Activated CD4-positive, alpha-beta T cell treated with anti-CD3 and anti-CD28 coated beads, Interleukin-2, Interleukin-6, amounts not matched to agents 100 ng/mL and 50 ng/mL, durations not matched to agents 16 hours and 8 hours (primary cell): ENCODE measurements at places on chromosomes 1 and 21.
A peak's percentile ranks its signal among the peaks of the same experiment; 100 is the strongest.

GRCh38 chr1:109300650-109301151, 6.1 kb downstream of the MYBPHL start:
- no peak for DNase-seq

DNA sequence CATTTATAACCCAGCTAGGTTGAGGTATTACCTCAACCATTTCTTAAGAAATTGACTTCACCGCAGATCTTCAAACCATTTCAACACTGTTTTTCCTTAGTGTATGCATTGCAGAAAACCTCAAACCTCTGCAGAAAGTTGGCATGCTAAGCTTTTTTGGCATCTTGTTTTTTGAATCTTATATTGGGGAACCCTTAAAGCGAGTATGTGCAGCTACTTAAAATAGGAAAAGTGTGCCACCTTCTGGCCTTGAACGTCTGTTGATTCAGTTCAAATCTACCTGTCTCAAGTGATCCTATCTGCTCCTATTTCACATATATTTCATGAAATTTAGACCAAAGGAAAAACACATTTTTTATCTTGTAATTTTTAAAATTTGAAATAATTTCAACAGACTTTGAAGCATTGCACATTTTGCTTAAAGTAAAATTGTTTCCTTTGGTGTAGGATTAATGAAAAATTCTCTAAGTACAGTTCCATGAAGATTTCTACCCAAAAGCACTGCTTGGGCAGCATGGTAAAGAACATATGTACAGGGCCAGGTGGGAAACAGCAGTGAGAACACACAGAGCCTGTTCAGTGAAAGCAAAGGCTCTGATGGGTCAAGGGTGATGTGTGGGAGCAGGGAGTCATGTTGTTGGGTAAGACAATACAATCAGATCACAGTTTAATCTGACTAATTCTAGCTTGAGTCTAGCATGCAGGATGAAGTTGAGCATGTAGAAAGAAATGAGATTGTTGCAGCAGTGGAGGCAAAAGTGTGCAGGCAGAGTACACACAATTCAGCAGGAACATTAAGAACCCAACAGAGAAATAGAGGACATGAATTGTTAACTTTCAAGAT, 17.2 kb downstream of the HENMT1 start:
- DNase-seq = peak; percentile 64

DNA sequence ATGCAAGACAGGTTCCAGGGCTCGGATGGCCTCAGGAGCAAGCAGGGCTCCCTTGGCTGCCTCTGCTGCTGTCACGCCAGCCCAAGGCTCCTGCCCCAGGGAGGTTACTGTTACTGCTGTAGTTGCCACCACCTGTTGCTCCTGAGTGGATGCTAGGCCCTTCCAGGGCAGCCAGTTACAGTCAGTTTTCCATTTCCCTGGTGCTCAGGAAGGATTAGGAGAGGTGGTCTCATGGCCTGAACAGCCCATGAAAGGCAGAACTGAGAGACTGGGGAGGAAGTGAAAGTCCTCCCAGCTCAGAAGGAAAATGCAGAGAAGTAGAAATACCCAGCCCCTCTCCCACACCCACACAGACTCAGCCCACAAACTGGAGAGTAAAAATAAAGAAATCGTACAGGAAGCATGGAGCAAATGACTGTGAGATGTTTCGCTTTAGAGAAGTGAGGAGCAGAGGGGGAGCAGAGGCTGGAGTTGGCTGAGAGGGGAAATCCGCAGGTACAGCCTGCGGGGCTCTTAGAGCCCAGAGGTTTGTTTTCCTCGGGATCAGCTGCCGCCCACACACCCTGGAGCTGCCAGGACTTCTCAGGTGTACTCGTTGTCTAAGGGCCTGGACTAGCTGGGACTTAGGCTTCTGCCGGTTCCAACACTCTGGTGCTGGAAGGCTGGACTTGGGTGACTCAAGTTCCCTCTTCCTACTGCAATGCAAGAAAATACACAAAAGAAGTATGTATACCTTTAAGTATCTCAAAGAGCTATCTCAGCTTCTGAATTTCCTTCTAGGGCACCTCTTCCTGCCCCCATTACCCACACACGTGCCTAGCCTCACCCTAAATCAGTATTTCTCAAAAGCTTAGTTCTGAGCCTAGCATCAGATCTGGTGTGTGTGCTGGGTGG, 2.3 kb downstream of the IL6R start:
- peak; percentile 74 for DNase-seq

DNA sequence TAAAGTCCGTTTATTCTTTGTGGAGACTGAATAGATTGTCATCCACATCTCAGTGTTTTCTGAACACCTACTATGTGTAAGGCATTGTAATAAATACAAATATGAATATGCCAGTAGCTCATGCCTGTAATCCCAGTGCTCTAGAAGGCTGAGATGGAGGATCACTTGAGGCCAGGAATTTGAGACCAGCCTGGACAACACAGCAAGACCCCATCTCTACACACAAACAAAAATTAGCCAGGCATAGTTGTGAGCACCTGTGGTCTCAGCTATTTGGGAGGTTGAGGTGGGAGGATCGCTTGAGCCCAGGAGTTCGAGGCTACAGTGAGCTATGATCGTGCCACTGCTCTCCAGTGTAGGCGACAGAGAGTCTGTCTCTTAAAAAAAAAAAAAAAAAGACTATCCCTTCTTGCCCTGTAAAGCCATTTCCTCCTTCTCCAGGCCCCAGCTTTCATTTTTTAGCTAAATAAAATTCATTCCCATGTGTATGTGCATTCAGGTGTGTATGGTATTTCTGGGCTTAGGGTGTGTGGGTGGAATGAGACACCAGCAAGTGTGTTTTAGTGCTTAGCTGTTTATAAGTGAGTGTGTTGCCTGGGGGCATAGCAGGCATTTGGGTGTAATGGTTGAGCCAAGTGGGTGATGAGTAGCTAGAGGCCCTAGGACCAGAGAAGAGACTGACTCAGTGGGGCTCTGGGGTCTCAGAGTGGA, 7.8 kb downstream of the CELSR2 start:
- no peak for DNase-seq

DNA sequence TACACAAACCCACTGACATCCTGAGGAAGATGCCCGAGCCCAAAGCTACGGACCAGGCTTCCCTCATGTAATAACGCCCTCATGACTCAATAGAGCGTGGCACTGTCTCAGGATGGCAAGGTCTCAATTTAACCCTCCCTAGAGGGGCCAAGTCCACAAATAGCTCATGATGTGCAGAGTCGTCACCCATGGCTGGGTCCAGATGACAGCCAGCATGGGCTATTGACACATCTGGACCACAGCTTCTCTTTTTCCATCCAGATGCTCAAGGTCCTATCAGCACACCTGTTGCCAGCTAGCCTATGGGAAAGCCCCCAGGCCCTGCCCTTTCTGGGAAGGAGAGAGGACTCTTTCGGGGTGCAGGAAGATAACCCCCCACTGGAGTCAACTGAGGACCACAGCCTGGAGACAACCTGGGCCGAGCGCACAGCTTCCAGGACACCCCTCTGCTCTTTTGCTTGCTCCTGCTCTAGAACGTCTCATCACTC, 2.8 kb downstream of the LAPTM5 start:
- peak; percentile 58 for DNase-seq

GRCh38 chr1:172978595-172978994, 72.1 kb downstream of the TNFSF18 start:
- DNase-seq = no peak

DNA sequence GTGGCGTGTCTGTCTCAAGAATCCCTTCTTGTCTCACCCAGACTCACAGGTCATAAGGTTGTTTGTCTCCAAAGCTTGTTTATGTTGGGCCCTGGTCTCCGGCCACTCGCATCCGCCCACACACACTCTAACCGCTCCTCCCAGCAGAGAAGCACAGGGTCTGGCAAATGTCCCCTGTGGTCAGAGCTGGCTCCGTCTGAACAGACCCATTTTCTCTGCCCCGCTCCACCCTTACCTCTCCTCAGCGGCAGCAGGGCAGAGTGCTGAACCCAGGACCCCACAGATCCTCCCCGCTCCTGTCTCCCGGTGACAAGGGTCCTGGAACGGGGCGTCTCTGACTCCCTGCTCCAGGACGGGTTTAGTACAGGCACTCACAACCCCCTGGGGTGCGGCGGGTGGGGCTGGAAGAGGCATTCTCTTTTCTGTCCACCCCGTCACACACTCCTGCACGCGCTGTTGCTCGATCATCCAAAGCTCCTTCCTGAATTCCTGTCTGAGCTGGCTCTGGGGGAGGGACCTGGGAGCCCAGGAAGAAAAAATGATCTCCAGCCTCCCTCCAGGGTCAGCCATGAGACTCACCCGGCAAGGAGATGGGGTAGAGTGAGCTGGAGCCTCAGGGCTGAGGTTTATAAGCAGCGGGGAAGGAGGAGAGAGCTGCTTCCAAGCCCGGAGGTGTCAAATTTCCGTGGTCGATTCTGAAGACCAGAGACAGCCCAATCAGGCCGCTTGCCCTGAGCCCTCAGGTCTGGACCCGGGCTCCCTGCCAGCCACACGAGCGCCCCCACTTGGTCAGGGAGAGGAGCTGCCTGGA, at the start of gene S100A13:
TSS of gene S100A13 (minus strand) at position 602 of the 811 bp plus-strand sequence. CDS start 1,033 bp downstream, outside the sequence.
- peak; percentile 25 for DNase-seq

DNA sequence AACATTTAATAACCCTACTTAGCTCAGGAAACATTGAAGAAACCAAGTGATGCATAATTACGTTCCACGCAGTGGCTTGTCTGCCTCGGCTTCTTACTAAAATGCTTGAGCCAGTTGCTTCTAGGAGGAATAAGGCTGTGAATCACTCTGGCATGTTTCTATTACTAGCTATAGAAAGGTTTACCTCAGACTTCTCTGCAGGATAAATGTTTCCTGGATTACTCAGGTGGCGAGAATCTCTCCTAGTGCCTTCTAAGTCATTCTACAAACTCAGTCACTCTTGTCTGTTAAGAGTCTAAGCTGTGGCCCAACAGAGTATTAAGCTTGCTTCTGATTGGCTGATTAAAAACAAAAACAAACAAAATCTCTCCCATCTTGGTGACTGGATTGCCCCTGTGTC, 92.0 kb upstream of the RALGPS2 start:
- DNase-seq = no peak

DNA sequence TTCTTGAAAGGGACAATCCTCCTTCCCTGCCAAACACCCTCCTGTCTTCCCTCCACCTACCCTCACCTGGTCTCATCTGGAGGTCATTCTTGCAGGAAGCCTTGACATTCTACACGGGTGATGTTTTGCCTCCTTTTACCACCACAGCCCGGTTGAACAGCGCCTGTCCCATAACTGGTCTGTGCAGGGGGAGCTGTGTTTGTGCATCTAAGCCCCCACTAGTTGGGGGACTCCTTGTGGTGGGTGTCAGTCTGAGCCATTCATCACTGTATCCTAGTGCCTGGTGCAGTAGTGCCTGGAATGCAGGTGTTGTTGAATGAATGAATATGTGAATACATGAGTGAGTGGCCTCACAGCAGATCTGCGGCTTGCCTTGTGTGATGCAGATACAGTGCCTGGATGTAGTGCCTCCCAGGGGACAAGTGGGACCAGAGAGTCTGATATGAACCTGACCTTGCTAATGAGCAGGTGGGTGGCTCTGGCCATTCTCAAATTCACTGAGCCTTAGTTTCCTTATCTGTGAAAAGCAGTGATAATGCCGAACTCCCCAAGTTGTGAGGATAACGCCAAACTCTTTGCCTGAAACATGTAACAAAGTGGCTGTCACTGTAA, 79.8 kb downstream of the OMA1 start:
- DNase-seq = no peak

DNA sequence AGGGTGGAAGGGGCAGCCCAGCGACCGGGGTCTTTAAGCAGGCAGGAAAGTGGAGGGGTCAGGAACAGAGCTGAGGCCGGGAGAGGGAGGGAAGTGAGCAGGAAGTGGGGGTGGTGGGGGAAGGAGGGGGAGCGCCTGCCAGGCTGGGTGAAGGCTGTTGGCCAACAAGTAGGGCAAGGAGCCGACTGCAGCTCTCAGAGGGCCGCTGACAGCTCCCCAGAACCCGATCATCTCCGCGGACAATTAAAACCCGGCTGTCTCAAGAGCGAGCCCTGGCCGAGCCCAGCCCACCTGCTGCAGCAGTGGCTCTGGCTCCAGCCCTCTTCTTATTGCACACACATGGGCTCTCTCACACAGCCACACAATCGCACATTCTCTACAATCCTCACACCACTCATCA, 51.6 kb downstream of the GRIK3 start:
- DNase-seq = no peak

GRCh38 chr21:45254460-45254930, 33.2 kb downstream of the POFUT2 start:
- no peak for DNase-seq

DNA sequence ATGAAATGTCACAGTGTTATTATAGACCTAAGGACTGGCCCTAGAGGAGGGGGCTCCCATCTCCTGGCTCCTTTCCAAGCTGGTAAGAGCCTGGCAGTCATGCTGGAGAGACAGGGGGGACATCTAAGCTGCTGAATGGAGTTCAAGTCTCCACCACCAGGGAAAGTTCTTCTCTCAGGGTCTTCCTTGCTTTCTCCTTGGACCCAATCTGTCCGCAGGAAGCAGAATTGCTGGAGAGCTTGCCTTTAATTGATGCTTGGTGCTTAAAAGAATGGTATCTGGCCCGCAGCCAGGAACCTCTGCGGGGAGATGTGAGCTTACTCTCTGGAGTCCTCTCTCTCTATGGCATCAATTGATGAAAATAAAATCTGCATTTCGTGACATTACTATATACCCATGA, 25.1 kb downstream of the IRF2BP2 start:
- DNase-seq = no peak

- no peak for DNase-seq
Measured at GRCh38 chr1:115655916-115656315, 14.1 kb downstream of the VANGL1 start.

GRCh38 chr1:40877698-40878097, 15.5 kb upstream of the CITED4 start:
- no peak for DNase-seq

DNA sequence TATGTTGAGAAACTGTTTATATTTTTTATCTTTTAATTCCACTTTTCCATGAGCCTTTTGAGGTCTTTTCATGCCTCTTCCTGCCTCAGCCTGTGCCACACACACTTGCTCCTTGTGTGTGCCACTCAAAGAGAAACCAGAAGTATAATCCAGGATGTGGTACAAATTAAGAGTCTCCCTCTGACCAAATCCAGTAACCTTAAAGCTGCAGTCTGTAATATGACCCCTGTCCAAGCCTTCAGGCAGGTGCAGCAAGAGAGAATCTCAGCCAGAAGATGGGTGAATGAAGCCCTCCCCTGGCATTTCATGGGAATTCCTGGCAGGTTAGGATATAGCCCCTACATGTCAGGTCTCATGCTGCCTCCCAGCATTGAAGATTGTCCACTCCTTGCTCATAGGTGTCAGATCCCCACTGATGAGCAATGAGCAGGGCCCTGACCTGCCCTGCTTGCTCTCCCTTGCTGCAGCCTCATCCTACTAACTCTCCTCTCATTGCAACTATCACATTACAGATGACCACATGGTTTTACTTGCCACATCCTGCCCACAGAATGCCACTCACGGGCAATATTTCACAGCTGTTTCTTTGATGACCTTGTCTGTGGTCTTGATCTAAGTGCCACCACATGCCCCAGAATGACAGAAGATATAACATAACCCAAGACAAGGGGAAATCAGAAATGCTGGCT, 169.3 kb downstream of the SEC16B start:
- no peak for DNase-seq
